ENCODE measurements at places on chromosomes 1 and 21.
A peak's percentile ranks its signal among the peaks of the same experiment; 100 is the strongest.

DNA sequence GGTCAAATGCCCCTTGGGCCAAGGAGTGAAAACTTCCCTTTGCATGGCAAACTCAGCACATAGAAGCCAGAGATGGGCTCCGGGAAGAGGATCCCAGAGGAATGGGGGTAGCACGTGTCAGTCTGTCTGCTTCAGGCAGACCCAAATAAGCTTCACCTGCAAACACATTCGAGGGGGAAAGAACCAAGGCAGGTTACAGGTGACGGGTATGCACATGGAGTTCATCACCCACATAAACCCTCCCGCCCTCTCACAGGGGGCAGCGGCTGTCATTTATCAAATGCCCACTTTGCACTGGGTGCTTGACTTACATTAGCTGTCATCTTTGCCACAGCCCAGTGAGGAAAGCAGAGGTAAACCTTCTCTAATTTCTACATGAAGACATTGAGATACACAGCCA, 73.0 kb upstream of the TLR5 start:
- DNase-seq: no peak

DNA sequence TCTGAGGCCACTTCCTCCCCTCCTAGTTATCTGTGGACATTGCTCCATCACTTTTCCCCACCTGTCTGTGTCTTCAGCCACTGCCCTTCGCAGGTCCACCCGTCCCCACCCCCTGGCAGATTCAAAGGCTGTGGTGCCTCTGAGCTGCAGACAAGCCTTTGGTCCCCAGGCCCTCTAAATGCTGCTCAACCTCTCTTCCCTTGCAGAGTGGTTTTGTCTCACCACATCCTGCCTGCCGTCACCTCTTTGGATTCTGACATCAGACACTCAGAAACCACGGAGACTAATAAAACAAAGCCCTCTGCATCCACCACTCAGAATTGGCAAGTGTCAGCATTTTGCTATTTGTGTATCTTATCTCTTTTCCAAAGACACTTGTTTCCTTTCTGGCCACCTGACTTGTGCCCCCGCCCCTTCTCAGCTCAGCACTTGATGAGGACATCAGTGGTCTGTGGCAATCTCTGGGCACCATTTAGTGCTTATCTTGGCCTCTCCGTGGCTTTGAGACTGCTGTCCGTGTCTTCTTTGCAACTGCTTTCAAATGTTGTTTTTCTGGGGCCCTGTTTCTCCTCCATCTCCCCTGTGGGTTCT, 7.7 kb downstream of the CNIH3 start:
- DNase-seq: peak; percentile 94

GRCh38 chr1:217024911-217025310, 301.7 kb upstream of the ESRRG start:
- no peak for DNase-seq

GRCh38 chr1:182707122-182707521, 22.7 kb upstream of the RGS8 start:
- DNase-seq: no peak

DNA sequence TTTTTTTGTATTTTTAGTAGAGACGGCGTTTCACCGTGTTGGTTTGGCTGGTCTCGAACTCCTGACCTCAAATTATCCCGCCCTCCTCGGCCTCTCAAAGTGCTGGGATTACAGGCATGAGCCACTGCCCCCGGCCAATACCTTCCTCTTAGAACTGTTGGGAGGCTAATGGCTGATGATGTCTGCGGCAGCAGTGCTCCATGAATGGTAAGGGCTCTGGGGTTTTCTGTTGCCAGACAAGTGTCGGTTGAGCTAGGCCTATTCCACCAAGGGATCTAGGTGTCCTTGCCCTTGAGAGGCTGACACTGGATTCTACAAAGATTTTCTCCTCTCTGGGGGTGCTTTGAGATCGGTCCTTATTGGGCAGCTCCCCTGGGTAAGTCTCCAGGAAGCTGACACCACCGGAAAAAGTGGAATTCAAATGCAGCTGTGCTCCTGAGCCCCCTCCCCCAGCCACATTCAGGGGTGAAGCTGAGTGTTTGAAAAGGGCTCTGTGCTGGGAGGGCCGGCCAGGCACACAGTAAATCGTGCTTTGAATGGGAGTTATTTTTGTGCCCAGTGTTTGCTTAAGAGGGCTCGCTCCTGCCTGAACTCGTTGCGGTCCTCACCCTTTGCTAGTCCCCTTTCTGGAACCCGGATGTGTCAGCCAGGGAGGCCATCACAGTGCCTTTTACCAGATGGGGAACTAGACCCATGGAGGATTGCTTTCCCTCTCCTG, 5.2 kb downstream of the SOX13 start:
- DNase-seq: no peak

DNA sequence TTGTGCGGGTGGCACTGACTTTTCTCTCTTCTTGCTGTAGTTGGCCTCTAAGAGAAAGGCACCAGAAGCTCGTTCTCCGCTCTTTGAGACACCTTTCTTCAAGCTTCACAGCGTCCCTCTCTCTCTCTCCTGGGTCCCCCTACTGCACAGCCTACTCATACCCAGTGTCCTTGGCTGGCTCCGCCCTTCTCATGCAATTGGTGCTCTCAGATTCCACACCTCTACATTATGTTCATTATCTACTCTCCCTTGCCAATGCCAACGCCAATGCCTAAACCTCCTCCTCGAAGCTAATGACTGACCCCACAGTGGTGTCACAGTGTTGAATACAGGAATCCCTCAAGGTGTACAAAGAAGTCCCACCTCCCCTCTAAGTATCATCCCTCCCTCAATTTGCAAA, 4.8 kb upstream of the DNAJC28 start:
- DNase-seq: no peak

DNA sequence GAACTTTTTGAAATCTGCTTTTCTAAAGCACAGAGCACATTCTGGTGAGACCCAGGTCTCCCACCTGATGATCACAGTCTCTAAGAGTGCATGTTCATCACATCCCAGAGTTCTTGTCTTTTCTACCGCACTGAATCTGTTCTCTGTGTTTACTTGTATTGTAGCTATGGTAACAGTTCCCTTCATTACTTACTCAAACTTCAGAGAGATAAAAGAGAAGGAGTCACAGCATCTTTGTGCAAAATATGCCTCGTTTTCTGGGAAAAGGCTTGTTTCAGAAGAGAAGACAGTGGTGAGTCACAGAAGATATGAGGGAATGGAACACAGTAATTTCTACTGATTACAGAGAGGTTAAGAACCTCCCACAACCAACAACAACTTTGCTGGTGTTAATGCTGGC, 580.6 kb downstream of the PLA2G4A start:
- no peak for DNase-seq

DNA sequence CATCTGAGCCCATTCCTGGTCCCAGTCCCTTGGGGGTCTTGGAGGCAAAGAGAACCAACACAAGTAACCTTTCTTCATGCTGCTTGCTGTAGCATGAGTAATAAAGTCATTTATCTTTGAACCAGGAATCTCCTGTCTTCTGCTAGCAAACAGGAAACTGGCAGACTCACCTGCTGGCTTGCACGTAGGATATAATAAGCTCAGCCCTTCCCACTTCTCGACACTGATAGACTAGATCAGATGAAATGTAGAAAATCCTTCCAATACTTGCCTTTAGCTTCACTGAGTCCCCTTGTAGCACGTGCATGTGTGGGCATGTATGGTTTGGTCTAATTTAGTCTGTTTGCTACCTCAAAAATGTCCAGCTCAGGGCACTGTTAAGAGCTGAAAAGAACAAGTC, 6.5 kb upstream of the TFF2 start:
- DNase-seq: no peak

DNA sequence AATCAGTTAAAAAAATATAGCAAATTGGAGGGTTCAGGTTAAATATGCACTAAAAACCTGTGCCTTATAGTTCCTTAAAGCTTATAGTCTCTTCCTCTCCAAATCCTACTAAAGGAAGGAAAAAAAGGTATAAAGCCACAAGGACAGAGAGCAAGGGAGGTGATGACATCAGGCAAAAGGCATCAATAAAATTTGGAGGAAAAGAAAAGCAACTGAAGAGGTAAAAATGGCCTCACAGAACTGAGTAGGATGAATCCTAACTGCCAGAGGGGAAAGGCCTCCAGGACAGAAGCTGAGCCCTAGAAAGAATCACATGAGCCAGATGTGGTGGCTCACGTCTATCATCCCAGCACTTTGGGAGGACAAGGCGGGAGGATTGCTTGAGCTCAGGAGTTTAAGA, 8.1 kb downstream of the CCSAP start:
- DNase-seq: no peak

DNA sequence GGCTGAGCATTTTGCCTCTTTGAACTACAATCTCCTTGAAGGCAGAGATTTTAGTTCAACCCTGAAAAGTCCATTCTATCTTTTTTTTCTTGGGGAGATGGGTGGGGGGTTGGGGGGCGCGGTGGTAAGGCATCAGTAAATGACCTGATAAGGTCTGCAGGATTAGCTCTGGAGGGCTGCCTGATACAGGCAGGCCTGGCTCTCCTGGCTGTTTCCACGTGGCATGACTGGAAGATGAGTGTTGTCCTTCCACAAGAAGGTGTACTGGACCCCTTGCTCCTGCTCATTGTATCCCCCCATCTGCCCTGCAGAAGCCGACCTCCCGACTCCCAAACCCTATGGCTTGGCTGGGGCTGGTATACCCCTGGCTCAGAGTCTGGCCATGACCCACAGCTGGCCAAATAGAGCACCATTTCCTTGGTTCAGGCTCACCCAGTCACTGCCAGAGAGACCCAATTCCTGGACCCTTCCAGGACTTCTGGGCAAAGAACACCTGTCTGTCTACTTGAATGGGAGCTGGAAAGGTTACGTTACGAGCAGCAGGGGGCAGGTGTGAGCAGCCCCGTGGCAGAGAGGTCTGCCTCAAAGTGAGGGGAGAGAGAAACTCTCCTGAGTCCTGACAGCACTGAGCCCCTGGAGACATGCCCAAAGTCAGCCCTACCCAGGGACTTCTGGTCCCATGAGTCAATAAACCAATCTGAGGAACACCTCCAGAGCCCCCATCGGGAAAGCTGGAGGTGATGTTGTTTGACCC, 17.0 kb downstream of the DHRS3 start:
- DNase-seq: peak; percentile 67

DNA sequence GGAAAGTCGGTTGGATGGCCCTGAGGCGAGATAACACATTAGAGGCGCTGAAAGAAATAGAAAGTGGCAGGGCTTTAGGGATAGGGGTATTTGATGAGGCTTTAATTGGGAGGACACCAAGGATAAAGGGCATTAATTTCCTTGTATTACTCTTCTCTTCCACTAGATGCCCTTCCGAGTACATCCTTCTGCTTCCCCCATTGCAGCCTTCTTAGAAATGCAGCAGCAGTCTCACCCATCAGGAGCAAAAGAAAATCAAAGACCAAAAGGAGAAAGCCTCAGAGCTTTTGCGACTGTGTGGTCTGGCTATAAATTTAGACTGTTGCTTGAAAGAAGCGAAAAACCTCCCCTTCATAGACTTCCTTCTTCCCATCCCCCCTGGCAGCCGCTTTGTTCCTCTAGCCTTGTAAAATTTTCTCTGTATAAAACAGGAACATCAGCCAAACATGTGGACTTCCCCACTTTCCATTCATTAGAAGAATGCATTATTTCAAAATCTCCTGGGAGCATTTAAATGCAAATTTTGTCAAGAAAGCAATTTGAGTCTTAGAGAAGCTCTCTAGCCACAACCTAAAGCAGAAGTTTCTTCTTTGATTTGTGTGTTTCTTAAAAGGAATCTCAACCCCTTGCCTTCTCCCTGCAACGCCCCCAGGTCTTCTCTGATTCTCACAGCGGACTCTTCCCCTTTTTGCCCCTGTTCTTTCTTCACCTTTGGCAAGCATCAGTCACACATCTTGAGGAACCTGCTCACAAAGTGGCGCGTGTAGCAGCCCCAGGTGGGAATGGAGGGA, 76.6 kb downstream of the NDUFS5 start:
- DNase-seq: peak; percentile 62

GRCh38 chr1:183630748-183631147, 4.8 kb downstream of the ARPC5 start:
- DNase-seq: no peak

GRCh38 chr1:183952101-183952500, 85.4 kb downstream of the COLGALT2 start:
- no peak for DNase-seq

DNA sequence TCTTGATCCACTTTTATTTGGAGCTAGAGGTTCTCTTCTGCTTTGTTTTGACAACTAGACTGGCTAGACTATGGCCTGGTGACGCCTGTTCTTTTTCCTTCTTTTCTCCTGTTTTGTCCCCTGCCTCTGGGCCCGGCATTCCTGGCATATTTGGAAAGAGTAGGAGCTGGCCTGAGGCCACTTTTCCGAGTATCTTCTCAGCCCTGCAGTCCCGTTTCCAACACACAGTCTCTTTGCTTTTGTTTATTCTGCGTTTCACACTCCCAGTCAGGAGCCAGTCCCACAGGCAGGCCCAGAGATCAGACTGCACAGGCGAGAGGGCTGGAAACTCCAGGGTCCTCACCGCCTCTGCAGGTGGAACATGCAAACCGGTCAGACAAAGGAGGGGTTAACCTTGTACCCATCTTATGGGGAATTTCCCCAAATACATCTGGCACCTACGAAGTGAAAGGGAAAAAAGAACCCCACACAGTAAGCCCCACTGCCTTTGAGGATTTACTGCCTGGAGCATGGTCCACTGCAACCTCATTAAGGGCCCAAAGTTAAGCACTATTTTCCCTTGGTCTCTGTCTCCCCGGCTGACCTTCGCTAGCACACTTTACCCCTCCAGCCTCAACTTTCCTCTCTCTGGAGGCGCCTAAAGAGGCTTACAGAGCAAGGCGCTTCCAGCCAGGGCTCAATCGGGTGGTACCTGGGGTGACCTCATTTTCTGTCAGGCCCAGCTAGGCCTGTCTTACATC, 141.1 kb downstream of the TOMM20 start:
- DNase-seq: no peak

GRCh38 chr1:25201006-25201405, 31.3 kb downstream of the SYF2 start:
- no peak for DNase-seq

GRCh38 chr1:183711741-183712361, 58.7 kb upstream of the APOBEC4 start:
- DNase-seq: no peak

DNA sequence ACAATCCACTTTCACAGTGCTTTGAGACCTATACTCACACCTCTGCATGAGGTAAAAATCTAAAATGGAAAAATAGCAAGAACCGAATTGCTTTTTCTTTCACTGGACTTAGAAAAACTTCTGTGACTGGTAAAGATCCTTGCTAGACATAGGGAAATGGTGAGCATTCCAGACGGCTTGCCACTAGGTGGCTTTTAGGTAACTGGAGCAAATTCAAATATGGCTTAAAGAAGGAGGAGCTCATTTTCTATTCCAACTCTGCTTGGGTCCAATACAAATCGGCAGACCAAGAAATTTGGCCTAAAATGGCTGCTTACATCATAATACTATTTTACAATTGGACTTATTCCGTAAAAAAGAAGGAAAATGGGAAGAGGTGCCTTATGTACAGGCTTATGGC, 977.9 kb downstream of the ADGRL2 start:
- DNase-seq: no peak

DNA sequence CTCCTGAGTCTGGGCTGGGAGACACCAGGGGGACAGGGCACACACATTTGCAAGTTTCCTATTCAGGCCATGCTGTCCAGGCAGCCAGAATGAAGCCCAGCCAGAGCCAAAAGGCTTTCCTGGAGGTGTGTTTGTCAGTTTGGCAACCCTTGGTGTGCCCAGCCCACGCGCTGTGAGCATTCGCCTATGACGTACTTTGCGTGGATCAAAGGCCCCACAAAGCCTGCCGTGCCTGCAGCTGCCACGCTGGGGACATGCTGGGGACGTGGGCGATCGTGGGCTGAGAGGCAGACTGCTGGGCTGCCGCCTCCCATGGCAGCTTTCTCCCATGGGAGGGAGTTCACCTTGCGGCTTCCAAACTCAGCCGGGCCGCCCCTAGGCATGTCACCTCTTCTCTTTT, 57.5 kb downstream of the CD247 start:
- DNase-seq: no peak
